Activated CD8-positive, alpha-beta T cell treated with anti-CD3 and anti-CD28 coated beads, Interleukin-2, amount 10 ng/mL, durations not matched to agents 7 days and 5 days (primary cell): ENCODE measurements at places on chromosomes 1 and 21. TPM values are rescaled to one million over a fixed set of nuclear protein-coding genes. Genes with fewer than 3 reads are reported as not detected.

DNA sequence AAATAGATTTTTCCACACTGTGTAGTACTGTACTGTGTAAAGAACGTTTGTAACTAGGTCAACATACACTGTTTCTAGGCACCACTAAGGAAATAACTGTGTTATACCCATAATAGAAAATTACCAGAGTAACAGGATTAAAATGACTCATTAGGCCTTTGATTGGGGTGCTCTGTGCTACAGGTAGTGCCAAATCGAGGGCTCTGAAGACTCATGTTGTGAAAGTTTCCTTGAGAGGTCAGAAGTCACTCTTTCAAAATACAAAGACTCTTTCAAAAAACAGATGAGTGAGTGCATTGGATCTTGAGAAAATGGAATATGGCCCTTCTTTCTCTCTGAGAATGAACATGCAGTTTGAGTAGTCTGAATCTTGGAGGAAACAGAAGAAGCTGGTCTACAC lies 143.0 kb downstream of the MRPL39 start:
- no peak for DNase-seq
- H3K27ac ChIP-seq, result no peak overlapping the region
- H3K4me1 ChIP-seq, result peaks cover 50% of the 10 kb centered on the region
- H3K27me3 ChIP-seq, result no peaks in the 10 kb centered on the region

- no peak for DNase-seq
- no peaks in the 10 kb centered on the region for H3K27me3 ChIP-seq
- peaks cover 3% of the 10 kb centered on the region for H3K4me1 ChIP-seq
- no peak overlapping the region for H3K4me3 ChIP-seq
These were observed 18.2 kb upstream of the GJA9 start for GRCh38 chr1:38899560-38899959.

- no peak overlapping the region for H3K4me3 ChIP-seq
- no peaks in the 10 kb centered on the region for H3K27me3 ChIP-seq
- DNase-seq, result no peak
- no peak overlapping the region for H3K27ac ChIP-seq
- peaks cover 20% of the 10 kb centered on the region for H3K4me1 ChIP-seq
These were observed 86.6 kb downstream of the PRDM2 start for GRCh38 chr1:13786541-13786940.

GRCh38 chr1:206479183-206480125 lies 9.2 kb downstream of the IKBKE start:
- H3K36me3 ChIP-seq, result peaks cover 64% of the 10 kb centered on the region
- H3K4me3 ChIP-seq, result no peak overlapping the region
- peak overlapping the region; percentile 55 for H3K27ac ChIP-seq
- H3K27me3 ChIP-seq, result no peaks in the 10 kb centered on the region
- peak; percentile 80 for DNase-seq

DNA sequence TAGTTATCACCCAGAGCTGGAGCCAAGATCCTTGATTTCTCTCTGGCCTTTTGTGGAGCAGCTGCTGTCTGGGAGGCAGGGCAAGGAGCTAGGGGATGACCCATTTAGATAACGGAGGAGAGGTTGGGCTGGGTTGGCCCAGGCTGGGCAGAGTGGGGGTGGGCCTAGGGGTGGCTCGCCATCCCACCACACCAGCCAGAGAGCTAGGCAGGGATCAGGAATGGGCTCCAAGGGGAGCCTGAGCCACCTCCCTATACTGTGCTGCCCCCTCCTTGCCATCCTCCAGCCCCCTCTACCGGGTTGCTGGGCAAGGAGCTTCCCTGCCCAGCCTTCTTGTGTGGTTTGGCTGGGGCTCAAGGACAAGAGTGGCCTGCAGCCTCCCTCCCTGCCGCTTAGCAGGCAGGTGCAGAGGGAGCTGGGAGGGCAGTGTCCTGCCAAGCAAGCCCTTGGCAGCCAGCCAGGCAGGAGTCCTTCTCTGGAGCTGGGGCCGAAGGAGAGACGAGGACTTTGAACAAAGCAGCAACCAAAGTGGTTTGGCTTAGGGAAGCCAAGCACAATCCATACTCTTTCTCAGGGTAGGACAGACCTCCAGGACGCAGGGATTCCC lies 4.1 kb downstream of the NUAK2 start:
- H3K27me3 ChIP-seq, result peaks cover 16% of the 10 kb centered on the region
- H3K36me3 ChIP-seq, result no peaks in the 10 kb centered on the region
- H3K4me3 ChIP-seq, result no peak overlapping the region
- no peak for DNase-seq

DNA sequence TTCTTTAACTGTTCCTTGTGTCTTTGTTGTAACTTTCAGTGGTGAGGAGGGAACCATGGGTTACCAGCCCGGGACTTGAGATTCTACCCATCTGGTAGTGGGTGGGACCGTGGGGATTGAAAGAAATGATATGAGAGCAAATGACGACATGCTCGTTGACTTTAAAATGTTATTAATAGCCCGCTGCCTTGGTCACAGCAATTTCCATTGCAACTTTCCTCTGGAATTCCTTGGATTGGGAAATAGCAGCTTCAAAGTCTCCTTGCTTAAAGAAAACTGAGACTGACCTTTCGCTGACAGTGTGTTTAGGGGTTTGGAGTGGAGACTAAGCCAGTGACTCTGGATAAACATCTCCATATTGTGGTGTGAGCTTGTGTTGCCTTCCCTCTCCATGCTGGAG lies 44.2 kb upstream of the MARK1 start:
- no peaks in the 10 kb centered on the region for H3K36me3 ChIP-seq
- H3K27ac ChIP-seq, result no peak overlapping the region
- no peaks in the 10 kb centered on the region for H3K4me1 ChIP-seq
- DNase-seq, result no peak
- H3K4me3 ChIP-seq, result no peak overlapping the region

IRF2BP2 gene
- 72.0 TPM for total RNA-seq

DNA sequence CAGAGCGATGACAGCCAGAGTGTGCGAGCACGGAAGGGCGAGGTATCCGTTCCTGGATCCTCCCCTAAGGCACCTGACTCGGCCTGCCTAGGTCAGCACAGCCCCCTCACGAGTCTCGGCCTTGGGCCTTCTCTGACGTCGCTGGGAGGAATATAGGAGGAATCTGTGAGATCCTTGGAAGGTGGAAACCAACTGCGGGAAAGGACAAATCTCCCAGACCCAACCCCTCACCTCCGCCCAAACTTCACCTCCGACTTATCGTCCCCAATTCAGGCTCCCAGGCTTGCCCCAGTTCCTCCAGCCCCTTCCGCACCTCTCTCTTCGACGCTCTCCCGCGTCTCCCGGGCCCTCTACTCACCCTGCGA lies 494 bp downstream of the APH1A start:
- H3K27ac ChIP-seq, result peak overlapping the region; percentile 98
- H3K4me1 ChIP-seq, result peaks cover 40% of the 10 kb centered on the region
- peaks cover 43% of the 10 kb centered on the region for H3K36me3 ChIP-seq
- H3K4me3 ChIP-seq, result peak overlapping the region; percentile 99

DNA sequence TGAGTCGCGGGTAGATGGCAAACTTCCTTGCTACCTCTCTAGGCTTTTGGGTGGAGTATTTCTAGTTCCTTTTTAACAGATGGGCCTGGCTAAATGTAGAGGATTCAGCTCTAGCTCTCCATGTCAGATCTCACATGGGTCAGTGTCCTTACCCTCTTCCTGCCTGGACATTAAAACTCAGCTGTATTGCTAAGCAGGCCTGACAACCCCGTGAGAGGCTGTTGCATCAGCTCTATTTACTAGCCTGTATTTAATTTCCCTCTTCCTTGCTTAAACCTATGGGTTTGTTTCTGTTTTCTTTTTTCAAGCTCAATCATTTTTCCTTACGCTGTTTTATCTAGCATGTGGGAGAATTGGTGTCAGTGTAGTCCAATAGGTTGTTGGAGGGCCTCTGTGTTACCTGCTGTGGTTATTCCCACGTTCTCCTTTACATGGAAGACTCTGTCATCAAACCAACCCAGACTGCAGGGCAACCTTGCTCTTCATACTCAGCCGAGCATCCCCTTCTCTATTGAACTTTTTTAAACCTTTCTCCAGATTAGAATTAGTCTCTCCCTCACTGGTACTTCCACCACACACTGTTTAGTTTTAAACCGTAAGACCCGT lies 79.5 kb upstream of the BACH1 start:
- H3K27ac ChIP-seq, result no peak overlapping the region
- H3K4me1 ChIP-seq, result no peaks in the 10 kb centered on the region
- H3K4me3 ChIP-seq, result no peak overlapping the region
- no peaks in the 10 kb centered on the region for H3K27me3 ChIP-seq
- no peaks in the 10 kb centered on the region for H3K36me3 ChIP-seq

- DNase-seq, result no peak
- peaks cover 30% of the 10 kb centered on the region for H3K27me3 ChIP-seq
- no peaks in the 10 kb centered on the region for H3K36me3 ChIP-seq
- H3K4me1 ChIP-seq, result no peaks in the 10 kb centered on the region
- H3K4me3 ChIP-seq, result no peak overlapping the region
These were observed 1.0 kb upstream of the LRRC38 start for GRCh38 chr1:13514821-13515220.

GRCh38 chr1:151715726-151716404 lies 738 bp downstream of the CELF3 start:
- peaks cover 56% of the 10 kb centered on the region for H3K27me3 ChIP-seq
- H3K4me3 ChIP-seq, result no peak overlapping the region
- H3K27ac ChIP-seq, result no peak overlapping the region

GRCh38 chr1:51000160-51000559 lies 30.1 kb downstream of the CDKN2C start:
- no peaks in the 10 kb centered on the region for H3K4me1 ChIP-seq
- peaks cover 2% of the 10 kb centered on the region for H3K27me3 ChIP-seq
- peaks cover 9% of the 10 kb centered on the region for H3K36me3 ChIP-seq
- DNase-seq, result no peak
